ENCODE measurements at places on chromosomes 2 and 18.

DNA sequence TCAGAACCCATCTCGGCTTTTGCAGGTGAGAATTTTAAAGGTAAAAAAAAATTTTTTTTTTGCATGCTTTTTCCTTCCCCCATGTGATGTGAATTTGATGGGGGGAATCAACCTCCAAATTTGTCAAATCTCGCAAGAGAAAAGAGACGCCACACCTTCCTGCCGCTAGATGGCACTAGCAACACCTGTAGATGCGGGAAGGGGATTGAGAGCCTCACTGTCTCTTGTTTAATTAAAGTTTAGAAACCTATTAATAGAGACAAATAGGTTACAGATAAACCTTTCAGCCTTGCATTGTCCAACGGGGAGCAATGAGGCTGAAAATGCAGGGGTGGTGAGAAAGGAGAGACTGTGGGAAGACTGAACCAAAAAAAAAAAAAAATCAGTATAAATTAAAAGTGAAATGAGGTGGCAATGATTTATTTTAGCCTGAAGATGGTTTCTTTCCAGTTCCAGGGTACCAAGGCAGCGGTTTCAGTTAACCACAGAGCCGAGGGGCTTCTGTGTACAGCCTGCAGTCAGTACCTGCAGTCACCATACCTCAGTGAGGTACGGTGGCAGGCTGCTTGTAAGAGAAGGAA is 84.6 kb downstream of the NRP2 start:
- peak; percentile 80 for DNase-seq

- no peak for DNase-seq
Measured at GRCh38 chr2:99104006-99104405, 37.5 kb upstream of the C2orf15 start.

DNA sequence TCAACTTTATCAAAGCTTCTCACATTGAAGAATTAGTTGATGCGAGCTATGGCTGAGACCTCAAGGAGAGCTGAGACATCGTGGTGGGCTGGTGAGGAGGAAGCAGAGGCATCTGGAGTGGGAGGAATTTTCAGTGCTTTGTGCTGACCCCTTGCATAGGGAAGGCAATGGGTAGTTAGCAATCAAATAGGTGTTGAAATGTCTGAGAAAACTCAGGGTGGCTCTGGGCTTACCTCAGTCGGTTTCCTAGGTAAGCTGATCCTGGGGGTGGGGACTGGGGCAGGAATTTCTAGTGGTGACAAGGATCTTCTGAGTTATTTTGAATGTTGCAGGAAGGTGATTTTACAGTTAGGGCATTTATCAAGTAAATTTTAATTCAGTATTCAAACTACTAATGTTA is 20.7 kb upstream of the DPP10 start:
- no peak for DNase-seq

DNA sequence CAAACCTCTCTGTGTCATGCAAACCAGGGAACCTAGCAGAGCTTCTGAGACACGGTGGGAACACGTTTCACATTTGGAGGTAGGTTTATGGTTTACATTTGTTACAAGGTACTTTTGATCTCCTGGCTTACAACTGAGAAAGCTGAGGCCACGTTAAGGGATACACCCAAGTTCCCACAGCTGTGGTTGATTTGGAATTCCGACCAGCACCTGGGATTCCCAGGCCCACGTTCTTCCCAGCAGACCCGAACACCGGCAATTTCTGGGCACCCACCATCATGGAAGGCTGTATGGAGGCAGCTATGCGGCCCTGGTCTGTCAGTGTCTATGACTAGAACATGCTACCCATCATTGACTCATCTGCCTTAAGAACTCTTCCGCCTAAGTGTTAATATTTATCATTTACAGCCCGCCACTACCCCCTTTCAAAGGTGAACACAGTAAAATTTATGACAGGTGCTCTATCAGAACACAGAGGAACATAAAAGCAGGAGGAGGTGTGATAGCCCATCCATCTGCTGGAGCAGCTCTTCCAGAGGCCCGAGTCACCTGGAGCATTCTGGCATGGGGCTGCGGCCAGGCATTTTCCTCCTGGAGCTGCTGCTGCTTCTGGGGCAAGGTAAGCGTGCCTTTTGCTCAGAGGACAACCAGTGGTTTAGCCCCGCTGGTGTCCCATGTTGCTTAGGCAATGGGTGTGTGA is at the start of gene PLB1:
Gene PLB1, plus strand, starts transcription at position 510 of the 700 bp plus-strand sequence. Its CDS starts 55 bp downstream, at position 565.
- DNase-seq, result no peak

DNA sequence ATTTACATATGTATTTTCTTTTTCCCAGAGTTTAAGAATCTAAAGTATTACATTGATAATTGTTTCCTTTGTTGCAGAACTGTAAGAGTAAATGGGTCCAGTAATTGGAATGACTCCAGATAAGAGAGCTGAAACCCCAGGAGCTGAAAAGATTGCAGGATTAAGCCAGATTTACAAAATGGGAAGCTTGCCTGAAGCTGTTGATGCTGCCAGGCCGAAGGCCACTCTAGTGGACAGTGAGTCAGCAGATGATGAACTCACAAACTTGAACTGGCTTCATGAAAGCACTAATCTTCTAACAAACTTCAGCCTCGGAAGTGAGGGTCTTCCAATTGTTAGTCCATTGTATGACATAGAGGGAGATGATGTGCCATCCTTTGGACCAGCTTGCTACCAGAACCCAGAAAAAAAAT is 183.8 kb upstream of the STON1 start:
- peak; percentile 69 for DNase-seq

DNA sequence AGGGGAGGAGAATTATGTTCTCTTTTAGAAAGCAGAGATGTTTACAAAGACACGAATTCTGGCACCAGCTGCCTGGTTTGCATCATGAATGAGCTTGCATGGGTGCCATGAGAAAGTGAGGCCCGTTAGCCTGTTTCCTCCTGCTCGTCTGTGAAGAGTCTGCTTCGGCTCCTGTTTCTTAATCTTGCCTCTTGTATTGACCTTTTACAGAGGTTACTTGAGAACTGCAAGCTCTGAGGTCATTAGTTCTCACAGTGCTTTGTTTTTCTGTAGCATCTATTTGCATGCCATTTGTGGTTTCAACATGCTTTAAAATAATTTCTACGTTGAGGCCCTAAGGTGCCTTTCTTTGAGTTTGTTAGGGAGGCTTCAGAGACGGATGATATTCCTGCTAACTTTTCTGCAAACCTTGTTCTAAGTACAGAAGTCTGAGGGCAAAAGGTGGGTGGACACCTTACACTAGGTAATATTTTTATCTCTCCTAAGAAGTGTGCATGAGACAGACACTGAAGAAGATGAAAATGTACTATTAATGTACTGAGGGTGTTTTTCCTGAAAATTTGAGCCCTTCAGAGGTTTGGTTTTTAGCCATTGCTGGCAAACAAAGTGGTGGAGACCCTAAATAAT is 53.4 kb upstream of the LINC00305 start:
- DNase-seq, result peak; percentile 60

GRCh38 chr18:40789286-40789685 is 1165.7 kb upstream of the PIK3C3 start:
- no peak for DNase-seq

DNA sequence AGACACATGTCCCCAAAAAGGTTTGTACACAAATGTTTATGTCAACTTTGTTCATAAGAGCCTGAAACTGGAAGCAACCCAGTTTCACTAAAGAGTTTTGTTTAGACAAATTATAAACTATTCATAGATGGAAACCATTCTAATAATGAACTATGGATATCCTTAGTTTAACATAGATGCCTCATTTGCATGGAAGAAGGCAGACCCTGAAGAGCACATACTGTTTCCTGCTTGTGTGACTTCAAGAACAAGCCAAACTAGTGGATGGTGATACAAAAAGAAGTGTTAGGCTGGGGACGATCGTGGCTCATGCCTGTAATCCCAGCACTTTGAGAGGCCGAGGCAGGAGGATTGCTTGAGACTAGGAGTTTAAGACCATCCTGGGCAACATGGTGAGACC is 48.1 kb downstream of the ACOXL start:
- DNase-seq, result no peak

- DNase-seq, result no peak
Measured at GRCh38 chr2:182792441-182792840, 74.0 kb downstream of the FRZB start.

DNA sequence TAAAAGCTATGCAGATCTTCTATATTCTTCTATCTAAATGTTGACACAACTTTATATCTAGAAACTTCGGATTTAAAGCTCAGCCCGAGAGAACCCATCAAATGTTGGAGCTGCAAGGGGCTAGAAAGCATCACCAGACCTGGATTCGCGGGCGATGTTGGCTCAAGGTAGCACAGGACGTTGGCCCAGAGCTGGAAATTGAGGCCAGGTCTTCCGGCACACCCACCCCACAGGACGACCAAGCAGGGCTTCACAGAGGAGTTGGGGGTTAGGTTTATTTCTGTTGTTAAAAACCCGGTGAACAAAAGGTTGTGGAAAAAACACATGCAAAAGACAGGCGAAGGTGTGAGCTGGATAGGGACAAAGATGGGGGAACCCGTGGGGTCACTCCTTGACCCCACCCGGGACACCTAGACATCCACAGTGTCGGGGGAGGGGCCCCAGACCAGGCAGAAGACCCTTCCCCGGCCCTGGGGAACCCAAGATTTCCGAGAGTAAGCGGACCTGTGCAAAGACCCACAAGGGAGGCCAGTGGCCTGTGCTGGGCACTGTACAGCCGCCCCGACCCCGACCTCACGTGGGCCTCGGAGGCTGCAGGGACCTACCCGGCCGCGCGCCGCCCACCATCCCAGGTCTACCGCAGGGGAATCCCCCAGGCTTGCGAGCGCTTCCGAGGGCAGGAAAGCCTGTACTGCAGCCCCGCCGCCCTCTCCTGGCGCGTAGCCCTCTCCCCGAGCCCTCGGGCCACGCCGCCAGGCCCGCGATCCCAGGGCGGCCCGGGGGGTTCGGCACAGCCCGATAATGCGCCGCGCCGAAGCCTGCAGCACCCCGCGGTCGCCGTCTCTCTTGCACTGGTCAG is 1.8 kb upstream of the AGBL5 start:
- DNase-seq, result no peak

DNA sequence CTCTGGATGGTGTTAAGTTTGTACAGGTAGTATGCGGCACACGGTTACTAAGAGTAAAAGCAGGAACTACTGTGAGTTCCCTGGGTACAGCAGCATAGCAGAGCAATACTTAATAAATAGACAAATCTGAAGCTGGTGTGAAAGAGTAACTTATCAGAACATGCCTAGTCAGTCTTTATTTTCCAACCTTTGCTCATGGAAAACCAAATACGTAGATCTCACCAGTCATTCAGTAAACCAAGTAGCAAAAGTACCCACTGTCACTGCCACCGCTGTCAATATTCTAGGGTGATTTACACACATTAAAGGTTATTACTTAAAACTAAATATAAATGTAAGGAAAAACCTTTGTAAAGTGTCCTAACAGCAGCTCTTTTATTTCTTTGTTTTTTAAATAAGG is 35.0 kb downstream of the SIGLEC15 start:
- no peak for DNase-seq

- no peak for DNase-seq
Measured at GRCh38 chr2:214294426-214294825, 116.4 kb upstream of the VWC2L start.

GRCh38 chr18:9831036-9831722 is 54.6 kb upstream of the TXNDC2 start:
- no peak for DNase-seq

DNA sequence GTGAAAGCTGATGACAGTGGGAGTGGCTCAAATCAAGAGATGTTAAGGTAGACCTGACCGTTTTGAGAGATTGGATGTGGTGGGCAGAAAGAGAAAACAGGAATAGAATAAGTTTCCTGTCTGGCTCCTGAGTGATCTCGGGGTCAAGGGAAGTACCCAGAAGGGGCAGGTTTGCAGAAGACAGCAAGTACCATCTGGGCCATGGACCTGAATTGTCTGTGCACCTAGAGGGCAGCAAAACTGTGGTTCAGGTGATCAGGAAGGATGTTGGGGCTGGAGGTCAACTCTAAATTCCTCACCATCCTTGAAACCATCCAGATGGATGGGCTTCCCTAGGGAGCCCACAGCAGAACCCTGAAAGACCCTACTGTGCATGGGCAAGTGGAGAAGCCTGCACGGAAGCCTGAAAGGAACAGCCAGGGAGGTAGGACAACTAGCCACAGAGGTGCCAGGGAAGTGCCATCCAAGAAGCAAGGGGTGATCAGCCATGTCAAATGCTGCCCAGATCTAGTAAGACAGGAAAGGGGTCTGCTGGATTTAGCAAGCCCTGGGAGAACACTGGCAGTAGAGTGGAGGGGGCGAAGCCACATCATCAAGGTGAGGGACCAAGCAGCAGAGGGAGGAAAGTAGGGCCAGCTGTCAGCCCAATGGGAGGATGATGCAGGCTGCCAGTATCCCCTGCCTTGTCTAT is 8.0 kb downstream of the TEX261 start:
- no peak for DNase-seq

Data from umbilical cord (tissue), 2 donors.